CD4-positive, CD25-positive, alpha-beta regulatory T cell (primary cell): ENCODE measurements at places on chromosomes 3 and 15. TPM values are rescaled to one million over a fixed set of nuclear protein-coding genes. Genes with fewer than 3 reads are reported as not detected.

The ARHGAP11A gene
- 20.3 TPM for total RNA-seq

The OCA2 gene
- total RNA-seq, result not detected

- peak overlapping the region; percentile 29 for H3K4me3 ChIP-seq
- no peaks in the 10 kb centered on the region for H3K27me3 ChIP-seq
- peak overlapping the region; percentile 73 for H3K27ac ChIP-seq
- H3K36me3 ChIP-seq, result peaks cover 5% of the 10 kb centered on the region
- peaks cover 100% of the 10 kb centered on the region for H3K4me1 ChIP-seq
- no peak for DNase-seq
Measured at GRCh38 chr15:31341071-31341470, 14.4 kb downstream of the KLF13 start.

DNA sequence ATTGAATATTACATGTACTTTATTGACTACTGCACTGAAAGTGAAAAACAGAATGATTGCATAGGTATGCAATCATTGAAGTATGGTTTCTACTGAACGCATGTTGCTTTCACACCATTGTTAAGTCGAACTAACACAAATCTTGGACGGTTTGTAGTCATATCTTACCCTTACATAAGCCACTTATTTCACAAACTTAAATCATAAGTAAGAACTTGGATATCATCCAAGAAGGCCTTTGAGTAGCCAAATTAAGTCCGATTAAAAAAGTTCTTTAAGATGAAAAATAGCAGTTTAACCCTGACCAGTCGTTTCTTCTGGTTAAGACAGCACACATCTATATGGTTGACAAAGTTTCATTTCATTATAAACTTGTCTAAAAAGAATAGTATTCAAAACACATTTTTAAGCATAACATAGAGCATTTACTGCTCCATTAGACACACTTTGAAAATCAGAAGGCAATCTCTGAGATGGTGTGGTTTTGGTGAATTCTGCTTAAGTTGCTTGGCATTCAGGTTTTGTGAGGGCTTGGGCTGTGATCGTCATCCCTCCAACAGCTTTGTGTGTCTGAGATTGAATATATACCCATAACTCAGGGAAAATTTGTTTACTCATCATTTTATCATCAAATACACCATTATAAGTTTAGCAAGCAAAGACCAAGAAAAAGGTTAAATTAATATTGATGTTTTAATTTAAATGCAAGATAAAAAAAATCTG is 92.2 kb downstream of the NFKBIZ start:
- H3K27ac ChIP-seq, result no peak overlapping the region
- H3K4me3 ChIP-seq, result no peak overlapping the region
- DNase-seq, result no peak
- H3K36me3 ChIP-seq, result no peaks in the 10 kb centered on the region
- no peaks in the 10 kb centered on the region for H3K27me3 ChIP-seq

- peak overlapping the region; percentile 94 for H3K27ac ChIP-seq
- peak overlapping the region; percentile 85 for H3K4me3 ChIP-seq
- H3K4me1 ChIP-seq, result peaks cover 80% of the 10 kb centered on the region
- DNase-seq, result peak; percentile 50
- no peaks in the 10 kb centered on the region for H3K27me3 ChIP-seq
Measured at GRCh38 chr15:73994912-73995622, 551 bp downstream of the PML start.

DNA sequence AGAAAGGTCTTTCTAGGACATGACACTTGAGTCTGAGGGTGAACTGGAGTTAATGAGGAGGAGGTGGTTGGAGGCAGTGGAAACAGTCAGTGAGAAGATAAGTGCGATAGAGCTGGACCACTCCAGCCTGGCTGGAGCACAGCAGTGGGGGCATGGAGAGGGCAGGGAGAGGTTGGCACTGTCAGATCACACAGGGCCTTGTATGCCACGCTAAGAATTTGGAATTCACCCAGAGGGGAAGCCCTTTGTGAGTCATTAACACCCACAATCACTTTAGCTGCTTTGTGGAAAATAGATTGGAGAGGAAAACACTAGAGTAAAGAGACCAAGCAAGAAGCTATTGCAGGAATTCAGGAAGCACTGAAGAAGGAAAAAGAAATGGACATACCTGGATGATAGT is 83.3 kb downstream of the ZNF621 start:
- no peak overlapping the region for H3K4me3 ChIP-seq
- peaks cover 7% of the 10 kb centered on the region for H3K27me3 ChIP-seq
- H3K27ac ChIP-seq, result no peak overlapping the region
- no peaks in the 10 kb centered on the region for H3K4me1 ChIP-seq
- DNase-seq, result no peak

DNA sequence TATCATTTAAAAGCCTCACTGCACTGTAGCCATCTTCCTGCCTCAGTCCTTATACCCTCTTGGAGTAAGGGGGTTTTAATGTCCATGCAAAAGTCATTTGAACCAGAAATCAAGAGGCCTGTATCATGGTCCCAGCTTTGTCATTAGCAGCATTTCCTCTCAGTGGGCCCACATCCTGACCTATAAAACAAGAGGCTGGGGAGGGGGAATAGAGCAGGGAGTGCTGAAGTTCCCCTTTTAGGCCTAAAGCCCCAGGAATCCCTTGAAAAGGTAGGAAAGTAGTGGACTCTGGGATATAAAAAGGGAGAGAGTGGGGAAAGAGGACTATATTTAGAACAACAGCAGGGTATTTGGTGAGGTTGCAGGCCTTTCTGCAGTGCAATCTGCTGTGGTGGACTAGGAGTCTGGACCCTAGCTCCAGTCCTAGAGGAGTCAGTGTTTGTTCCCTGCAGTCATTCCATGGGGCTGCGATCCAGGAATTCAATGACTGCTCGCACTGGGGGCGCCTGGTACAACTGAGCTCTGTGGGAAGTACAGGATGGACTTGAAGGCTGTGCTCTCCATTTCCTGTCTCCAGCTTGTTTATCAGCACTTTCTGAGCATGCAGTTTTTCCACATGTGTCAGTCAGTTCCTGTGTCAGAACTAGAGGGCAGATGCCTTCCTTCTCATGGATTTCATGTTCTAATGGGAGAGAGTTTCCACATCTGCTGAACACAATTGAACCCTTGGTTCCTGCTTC is 46.8 kb downstream of the PDHB start:
- no peaks in the 10 kb centered on the region for H3K4me1 ChIP-seq
- no peaks in the 10 kb centered on the region for H3K27me3 ChIP-seq
- H3K4me3 ChIP-seq, result no peak overlapping the region
- no peak overlapping the region for H3K27ac ChIP-seq

- no peak overlapping the region for H3K27ac ChIP-seq
- no peak overlapping the region for H3K4me3 ChIP-seq
- no peaks in the 10 kb centered on the region for H3K27me3 ChIP-seq
- no peaks in the 10 kb centered on the region for H3K4me1 ChIP-seq
- DNase-seq, result no peak
- H3K36me3 ChIP-seq, result no peaks in the 10 kb centered on the region
Measured at GRCh38 chr15:70320482-70320881, 222.8 kb upstream of the TLE3 start.

The MEIS2 gene
- not detected for total RNA-seq

GRCh38 chr15:26623071-26623470 is 149.8 kb downstream of the GABRB3 start:
- H3K36me3 ChIP-seq, result no peaks in the 10 kb centered on the region
- H3K4me1 ChIP-seq, result no peaks in the 10 kb centered on the region
- no peaks in the 10 kb centered on the region for H3K27me3 ChIP-seq
- no peak overlapping the region for H3K27ac ChIP-seq
- DNase-seq, result no peak

- no peak overlapping the region for H3K27ac ChIP-seq
- H3K27me3 ChIP-seq, result no peaks in the 10 kb centered on the region
- H3K4me1 ChIP-seq, result peaks cover 18% of the 10 kb centered on the region
- H3K4me3 ChIP-seq, result no peak overlapping the region
Measured at GRCh38 chr15:99430881-99431401, 134.8 kb upstream of the MEF2A start.

The CCR8 gene
- 87.2 TPM for total RNA-seq

- H3K27me3 ChIP-seq, result peaks cover 6% of the 10 kb centered on the region
- H3K27ac ChIP-seq, result no peak overlapping the region
- DNase-seq, result no peak
- no peaks in the 10 kb centered on the region for H3K36me3 ChIP-seq
- no peaks in the 10 kb centered on the region for H3K4me1 ChIP-seq
Measured at GRCh38 chr15:101491734-101492640, 2.5 kb upstream of the PCSK6 start.

The C3orf80 gene
- total RNA-seq, result 0.15 TPM

DNA sequence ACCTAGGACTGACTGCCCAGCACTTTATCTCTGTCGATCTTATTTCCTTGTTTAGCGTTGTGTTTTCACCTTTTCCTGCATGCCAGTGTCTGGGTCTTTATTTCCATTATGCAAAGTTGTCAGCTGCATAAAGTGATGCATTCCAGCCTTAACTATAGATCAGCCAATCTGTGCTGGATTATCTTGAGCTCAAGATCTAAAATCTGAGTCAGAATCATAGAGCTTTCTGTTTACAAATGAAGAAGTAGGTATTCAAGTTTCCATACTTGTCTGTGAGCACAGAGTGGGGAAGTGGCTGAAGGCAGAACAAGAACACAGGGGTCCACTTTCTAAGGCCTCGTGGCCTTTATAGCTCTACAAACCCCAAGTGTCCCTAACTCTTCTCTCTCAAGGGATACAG is 82.4 kb upstream of the PLCL2 start:
- no peak for DNase-seq
- H3K27me3 ChIP-seq, result peaks cover 15% of the 10 kb centered on the region
- no peak overlapping the region for H3K27ac ChIP-seq
- peaks cover 10% of the 10 kb centered on the region for H3K4me1 ChIP-seq
- H3K36me3 ChIP-seq, result no peaks in the 10 kb centered on the region
- no peak overlapping the region for H3K4me3 ChIP-seq

GRCh38 chr3:16770792-16771191 is 114.0 kb upstream of the PLCL2 start:
- H3K27ac ChIP-seq, result no peak overlapping the region
- no peaks in the 10 kb centered on the region for H3K36me3 ChIP-seq
- peaks cover 1% of the 10 kb centered on the region for H3K27me3 ChIP-seq
- no peaks in the 10 kb centered on the region for H3K4me1 ChIP-seq

The TMCO5A gene
- total RNA-seq, result not detected

DNA sequence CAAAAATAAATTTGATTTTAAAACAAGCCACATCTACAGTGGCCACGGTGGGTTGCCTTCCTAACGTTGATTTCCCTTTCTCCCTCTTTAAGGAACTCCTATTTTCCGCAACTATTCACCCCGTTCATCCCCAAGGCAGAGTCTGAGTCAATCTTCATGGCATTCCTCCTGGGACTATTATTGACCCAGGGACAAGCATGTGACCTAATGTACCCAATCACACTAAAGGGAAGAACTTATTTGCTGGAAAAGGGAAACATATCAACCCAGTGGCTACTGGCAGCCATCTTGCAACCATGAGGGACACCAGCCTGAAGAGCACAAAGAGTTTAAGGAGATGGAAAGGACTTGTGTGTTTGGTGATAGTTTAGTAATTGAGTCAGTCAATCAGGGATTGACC is 55.4 kb upstream of the ARHGEF3 start:
- H3K27ac ChIP-seq, result no peak overlapping the region
- H3K4me3 ChIP-seq, result no peak overlapping the region
- H3K4me1 ChIP-seq, result peaks cover 27% of the 10 kb centered on the region
- no peaks in the 10 kb centered on the region for H3K36me3 ChIP-seq

GRCh38 chr3:152376351-152377183 is 107.8 kb downstream of the MBNL1 start:
- H3K27ac ChIP-seq, result peak overlapping the region; percentile 43
- peaks cover 63% of the 10 kb centered on the region for H3K4me1 ChIP-seq
- peak overlapping the region; percentile 28 for H3K4me3 ChIP-seq
- no peaks in the 10 kb centered on the region for H3K27me3 ChIP-seq

- no peak overlapping the region for H3K4me3 ChIP-seq
- H3K36me3 ChIP-seq, result no peaks in the 10 kb centered on the region
- H3K27me3 ChIP-seq, result no peaks in the 10 kb centered on the region
- DNase-seq, result no peak
Measured at GRCh38 chr15:85805420-85805819, 10.7 kb upstream of the KLHL25 start.

The SH2D7 gene
- not detected for total RNA-seq

- H3K4me3 ChIP-seq, result no peak overlapping the region
- DNase-seq, result no peak
- no peaks in the 10 kb centered on the region for H3K36me3 ChIP-seq
- H3K4me1 ChIP-seq, result no peaks in the 10 kb centered on the region
Measured at GRCh38 chr3:11699083-11699427, 55.3 kb upstream of the VGLL4 start.

- DNase-seq, result no peak
- H3K36me3 ChIP-seq, result no peaks in the 10 kb centered on the region
- H3K4me3 ChIP-seq, result no peak overlapping the region
- no peaks in the 10 kb centered on the region for H3K27me3 ChIP-seq
Measured at GRCh38 chr3:173743516-173743915, 346.0 kb downstream of the NLGN1 start.

DNA sequence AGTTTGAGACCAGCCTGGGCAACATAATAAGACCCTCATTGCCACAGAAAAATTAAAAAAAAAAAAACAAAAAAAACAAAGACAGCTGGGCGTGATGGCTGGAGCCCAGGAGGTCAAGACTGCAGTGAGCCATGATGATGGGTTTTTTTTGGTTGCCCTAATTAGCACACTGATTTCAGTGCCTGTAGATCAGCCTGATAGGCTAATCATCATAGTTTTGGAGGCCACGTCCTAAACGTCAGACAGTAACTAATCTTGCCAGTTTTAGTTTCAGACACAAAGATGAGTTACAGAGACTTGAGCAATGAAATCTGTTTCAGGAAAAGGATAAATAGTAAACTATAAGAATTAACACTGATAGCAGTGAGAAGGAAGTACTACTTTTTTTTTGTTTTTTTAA is 55.4 kb downstream of the LRCH3 start:
- H3K27ac ChIP-seq, result peak overlapping the region; percentile 47
- no peaks in the 10 kb centered on the region for H3K27me3 ChIP-seq
- peaks cover 15% of the 10 kb centered on the region for H3K4me1 ChIP-seq
- H3K36me3 ChIP-seq, result peaks cover 51% of the 10 kb centered on the region
- DNase-seq, result no peak
- H3K4me3 ChIP-seq, result no peak overlapping the region

DNA sequence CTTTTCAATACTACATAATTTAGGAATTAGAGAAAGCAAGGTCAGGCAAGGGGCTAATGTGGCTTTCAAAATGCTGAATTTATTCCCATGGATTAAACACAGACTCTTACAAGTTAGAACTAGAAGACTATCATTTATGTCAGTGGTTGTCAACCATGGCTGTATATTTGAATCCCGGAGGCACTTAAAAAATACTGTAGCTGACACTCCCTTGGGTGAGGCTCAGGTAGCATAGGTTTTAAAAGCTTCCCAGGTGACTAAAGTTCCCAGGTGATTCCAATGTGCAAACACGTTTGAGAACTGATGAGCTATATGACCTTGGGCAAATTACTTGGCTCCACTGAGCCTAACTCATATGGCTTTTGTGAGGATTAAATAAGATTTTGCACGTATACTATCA is 29.6 kb downstream of the AAGAB start:
- H3K4me3 ChIP-seq, result no peak overlapping the region
- no peak for DNase-seq
- H3K36me3 ChIP-seq, result peaks cover 28% of the 10 kb centered on the region
- no peak overlapping the region for H3K27ac ChIP-seq

The BDH1 gene
- 20.3 TPM for total RNA-seq
